ENCODE measurements at places on chromosomes 6 and 20.

- DNase-seq, result no peak
Observed at GRCh38 chr6:138869398-138869797, 73.5 kb downstream of the ECT2L start.

- no peak for DNase-seq
Observed at GRCh38 chr6:166619912-166620311, 7.1 kb downstream of the RPS6KA2 start.

DNA sequence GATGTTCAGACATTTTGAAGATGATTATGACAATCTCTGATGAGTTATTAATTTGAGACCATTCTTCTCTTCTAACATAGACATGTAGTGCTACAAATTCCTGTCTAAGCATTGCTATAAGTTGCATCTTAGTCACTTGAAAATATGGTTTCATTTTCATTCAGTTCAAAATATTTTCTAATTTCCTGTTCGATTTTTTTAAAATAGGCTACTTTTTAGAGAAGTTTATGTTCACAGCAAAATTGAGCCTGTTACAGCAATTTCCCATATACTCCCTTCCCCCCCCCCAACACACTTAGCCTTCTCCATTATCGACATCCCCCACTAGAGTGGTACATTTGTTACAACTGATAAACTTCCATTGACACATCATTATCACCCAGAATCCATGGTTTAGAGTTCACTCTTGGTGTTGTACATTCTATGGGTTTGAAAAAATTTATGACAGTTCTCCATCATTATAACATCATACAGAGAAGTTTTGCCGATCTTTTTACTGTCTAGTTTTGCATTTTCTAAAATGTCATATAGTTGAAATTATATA lies 31.2 kb downstream of the PLAGL1 start:
- no peak for DNase-seq

GRCh38 chr20:8587251-8587650 lies 455.2 kb downstream of the PLCB1 start:
- DNase-seq, result no peak

GRCh38 chr6:155271145-155271544 lies 7.3 kb downstream of the CLDN20 start:
- no peak for DNase-seq

DNA sequence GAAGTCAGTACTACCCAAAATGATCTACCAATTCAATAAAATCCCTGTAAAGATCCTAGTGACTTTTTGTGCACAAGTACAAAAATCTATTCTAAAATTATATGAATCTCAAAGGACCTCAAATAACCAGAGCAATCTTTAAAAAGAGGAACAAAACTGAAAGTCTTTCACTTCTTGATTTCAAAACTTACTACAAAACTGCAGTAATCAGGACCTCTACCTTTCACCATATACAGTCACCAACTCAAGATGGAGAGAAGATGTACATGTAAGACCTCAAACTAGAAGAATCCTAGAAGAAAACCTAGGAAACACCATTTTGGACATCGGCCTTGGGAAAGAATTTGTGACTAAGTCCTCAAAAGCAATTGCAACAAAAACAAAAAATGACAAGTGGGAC lies 109.5 kb upstream of the CD93 start:
- DNase-seq, result no peak

DNA sequence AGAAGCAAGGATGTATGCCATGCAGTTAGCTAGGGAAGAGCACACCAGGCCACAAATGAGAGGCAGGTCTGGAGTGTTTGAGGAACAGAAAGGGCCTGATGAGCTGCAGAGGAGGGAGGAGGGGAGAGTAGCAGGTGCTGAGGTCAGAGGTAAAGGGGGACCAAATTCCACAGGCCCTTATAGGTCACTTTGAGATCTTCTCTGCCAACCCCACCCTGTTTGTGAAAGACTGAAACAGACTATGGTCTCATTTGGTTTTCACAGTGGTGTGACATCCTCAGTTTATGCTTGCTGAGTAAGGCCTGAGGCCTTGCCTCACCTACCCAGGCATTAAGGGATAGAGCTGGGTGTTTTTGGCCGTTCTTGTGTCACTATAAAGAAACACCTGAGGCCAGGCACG lies 187.7 kb upstream of the MYLIP start:
- no peak for DNase-seq

DNA sequence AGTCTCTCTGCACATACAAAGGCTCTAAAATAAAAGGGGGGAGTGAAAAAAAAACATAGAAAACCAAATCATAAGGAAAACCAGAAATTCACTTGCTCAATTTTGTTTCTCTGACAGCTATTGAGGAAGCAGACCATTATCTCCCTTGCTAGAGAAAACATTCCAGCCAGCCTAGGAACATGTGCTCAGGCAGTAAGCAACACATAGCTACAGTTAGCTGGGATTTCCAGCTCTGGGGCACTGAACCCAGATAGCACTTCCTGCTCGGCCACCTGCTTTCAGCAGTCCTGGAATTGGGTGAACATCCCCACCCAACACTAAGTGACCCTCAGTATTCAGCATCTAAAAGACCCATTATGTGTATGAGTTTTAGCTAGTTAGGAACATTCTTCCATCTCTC lies 61.3 kb downstream of the TNFRSF21 start:
- DNase-seq, result no peak

- no peak for DNase-seq
Observed at GRCh38 chr20:35866418-35867202, 87.7 kb downstream of the SCAND1 start.

DNA sequence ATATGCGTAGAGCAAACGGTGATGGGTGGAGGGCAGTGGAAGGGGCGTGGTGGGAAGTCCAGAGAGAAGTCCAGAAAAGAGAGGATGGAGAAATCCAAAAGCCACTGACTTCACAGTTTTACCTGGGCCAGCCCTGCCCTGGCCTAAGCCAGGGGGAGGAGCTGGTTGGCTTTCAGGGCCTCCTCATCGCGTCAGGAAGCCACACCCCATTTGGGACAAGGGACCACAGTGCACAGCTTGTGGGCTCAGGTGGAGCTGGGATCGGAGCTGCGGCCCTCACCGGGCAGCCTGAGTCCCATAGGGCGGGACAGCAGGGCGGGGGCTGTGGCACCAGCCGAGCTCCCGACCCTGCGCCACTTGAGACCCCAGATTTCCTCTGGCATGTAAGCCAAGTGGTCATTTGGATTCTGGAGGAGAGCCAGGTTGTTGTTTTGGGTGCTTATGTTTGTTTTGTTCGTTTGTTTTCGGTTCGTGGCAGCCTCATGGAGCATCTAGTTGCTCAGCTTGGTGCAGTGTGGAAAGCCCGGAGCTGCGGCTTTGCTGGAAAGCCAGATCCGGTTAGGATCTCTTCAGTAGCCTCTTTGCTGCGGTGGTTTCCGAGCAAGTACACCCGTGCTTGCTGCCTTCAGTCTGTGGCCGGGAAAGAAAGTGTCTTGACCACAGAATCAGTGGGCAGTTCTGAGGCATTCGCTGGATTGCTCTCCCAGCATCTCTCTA lies 42.2 kb downstream of the RIOK1 start:
- no peak for DNase-seq

DNA sequence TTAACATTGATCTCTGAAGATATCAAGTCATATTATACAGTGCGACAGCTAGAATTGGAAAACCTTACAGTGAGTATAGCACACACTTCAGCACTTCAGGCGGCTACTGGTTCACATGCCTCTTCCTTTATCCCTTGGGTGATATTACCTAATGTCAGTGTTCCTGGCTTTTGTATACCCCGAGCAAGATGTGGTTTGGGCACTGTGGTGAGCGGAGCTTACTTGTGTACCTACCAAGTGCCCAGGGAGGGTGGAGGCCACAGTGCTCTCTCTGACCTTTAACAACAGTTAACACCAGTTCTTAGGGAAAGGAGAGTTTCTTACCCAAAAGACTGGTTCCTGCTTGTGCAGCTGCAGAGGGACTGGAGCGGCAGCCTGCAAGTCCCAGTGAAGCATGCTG lies 64.4 kb downstream of the PTPN1 start:
- no peak for DNase-seq

GRCh38 chr6:56671160-56671559 lies 28.5 kb upstream of the DST start:
- no peak for DNase-seq

GRCh38 chr20:20555838-20556237 lies 156.6 kb downstream of the RALGAPA2 start:
- DNase-seq, result no peak

- DNase-seq, result no peak
Observed at GRCh38 chr20:56572172-56572571, 39.1 kb downstream of the FAM209B start.

DNA sequence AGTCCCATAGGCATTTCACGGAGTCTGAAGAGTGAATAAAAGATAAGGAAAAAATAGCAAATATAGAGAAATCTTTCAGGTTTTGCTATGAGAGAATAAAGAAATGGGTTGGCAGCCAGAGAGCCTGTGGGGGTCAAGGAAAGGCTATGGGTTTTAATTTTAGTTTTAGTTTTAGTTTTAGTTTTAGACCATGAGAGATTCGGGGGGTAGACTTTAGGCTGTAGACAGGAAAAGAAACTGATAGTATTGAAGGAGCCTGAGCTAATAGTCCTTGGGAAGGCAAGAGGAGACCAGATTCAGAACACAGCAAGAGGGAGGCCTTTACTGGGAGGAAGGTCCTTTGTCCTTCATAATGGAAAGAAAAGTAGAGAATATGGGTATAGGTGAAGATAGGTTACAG lies 19.3 kb downstream of the DOP1A start:
- no peak for DNase-seq

GRCh38 chr20:53737396-53738038 lies 143.9 kb upstream of the ZNF217 start:
- DNase-seq, result no peak

Measured in stimulated activated CD8-positive, alpha-beta memory T cell treated with anti-CD3 and anti-CD28 coated beads, Interleukin-2, amount 100 ng/mL, for 1 hour (primary cell).